ENCODE measurements at places on chromosomes 16 and 17.
A peak's percentile ranks its signal among the peaks of the same experiment; 100 is the strongest.

GRCh38 chr17:34930283-34930682, 31.0 kb downstream of the CCT6B start:
- no peak for DNase-seq

DNA sequence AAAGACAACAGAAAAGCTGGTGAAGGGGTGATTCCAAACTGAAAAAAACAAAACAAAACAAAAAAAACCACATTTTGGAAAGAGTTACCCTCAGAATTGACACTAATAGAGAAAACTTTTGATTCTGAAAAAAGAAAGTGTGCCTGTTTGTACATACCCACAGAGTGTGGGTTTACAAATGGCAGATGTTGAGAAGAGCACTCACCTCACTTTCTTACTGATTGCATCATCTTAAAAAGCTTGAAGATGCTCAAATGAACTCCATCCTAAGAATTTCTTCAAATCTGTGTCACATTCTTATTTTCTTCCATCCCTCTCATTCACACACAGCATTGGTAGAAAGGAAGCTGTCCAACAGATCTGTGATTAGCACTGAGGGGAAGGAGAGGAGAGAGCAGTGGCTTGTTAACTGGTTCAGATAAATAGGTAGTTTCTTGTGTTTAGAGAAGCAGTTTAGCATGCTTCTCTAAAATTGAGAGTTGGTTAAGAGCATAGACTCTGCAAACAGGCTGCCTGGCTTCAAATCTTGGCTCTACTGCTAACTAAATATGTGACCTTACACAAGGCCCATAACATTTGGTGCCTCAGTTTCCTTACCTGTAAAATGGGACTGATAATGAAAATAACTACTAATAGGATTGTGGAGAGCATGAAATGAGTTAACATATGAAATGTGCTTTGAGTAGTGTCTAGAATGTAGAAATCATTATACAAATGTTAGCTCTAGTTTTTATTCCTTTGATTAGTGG, 6.9 kb downstream of the GNAO1 start:
- no peak for DNase-seq

GRCh38 chr16:85393674-85394451, 219.3 kb upstream of the GSE1 start:
- DNase-seq: peak; percentile 93

- peak; percentile 56 for DNase-seq
These were observed 979 bp downstream of the ABHD15 start for GRCh38 chr17:29565643-29566472.

DNA sequence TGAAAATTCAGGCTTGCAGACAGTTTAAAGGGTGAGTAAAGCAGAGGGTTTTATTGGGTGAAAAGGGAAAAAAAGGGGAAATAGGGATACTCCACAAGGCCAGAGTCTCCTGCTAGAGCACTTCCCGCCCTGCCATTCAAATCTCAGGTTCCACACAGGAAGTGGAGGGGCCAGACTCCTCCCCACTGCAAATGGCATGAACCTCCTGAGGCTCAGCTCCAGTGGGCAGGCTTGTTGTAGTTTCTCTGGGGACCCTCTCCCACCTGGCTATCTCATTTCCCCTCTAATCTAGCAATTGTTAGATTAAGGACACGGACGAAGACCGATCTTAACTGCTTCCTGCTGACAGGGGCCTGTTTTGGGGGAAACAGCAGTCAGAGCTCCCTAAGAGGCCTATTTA, 43.4 kb downstream of the TAOK1 start:
- DNase-seq: peak; percentile 59

DNA sequence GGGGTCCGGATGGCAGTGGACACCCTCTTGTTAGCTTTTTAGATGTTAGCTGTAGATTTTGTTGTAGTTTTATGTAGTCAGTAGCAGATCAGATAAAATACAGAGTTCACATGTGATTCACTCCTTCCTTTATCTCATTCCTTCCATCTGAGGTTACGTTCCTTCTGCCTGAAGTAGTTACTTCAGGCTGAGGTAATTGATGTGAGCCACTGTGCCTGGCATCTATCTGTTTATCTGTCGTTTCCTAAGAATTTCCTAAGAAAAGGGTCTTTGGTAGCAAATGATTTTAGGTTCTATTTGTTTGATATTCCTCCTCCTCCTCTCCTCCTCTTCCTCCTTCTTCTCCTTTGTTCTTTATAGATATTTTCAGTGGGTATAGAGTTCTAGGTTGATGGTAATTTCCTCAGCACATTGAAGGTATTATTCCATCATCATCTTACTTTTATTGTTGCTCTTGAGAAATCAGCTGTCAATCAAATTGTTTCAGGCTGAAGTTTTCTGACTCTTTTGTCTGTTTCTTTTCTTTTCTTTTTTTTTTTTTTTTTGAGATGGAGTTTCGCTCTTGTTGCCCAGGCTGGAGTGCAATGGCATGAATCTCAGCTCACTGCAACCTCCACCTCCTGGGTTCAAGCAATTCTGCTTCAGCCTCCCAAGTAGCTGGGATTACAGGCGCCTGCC, 29.6 kb upstream of the FBXO47 start:
- no peak for DNase-seq

- DNase-seq: no peak
These were observed 20.8 kb upstream of the MYO15B start for GRCh38 chr17:75566834-75567233.

DNA sequence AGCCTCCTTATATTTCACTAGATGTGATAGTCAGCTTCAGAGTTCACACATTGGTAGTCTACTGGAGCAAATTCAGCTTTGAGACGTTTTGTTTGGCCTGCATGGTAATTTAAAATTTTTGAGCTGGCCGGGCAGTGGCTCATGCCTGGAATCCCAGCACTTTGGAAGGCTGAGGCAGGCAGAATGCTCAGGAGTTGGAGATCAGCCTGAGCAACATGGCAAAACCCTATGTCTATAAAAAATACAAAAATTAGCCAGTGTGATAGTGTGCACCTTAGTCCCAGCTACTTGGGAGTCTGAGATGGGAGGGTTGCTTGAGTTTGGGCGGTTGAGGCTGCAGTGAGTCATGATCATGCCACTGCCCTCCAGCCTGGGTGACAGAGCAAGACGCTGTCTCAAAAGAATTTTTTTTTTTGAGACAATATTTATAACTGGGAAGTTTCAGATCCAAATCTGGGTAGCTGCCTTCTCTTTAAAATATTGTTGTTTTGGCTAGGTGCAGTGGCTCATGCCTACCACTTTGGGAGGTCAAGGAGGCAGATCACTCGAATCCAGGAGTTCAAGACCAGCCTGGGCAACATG, 4.8 kb upstream of the BLMH start:
- no peak for DNase-seq

DNA sequence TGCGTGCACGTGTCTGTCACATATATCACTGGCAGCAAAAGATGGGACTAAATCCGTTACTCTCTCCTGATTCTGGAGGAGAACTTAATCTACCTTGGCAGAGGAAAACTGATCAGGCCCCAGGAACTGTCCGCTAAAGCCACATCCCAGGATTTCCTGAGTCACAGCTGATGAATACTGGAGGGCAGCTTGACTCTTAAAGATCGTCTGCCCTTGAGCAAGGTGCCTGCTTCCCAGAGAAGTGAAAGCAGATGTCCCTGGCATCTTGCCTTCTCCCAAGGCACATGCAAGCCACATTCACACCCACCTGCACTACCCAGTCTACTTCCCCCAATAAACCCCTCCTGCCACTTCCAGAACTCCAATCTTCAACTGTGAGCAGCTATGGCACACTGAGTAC, 99.8 kb downstream of the CPPED1 start:
- no peak for DNase-seq

DNA sequence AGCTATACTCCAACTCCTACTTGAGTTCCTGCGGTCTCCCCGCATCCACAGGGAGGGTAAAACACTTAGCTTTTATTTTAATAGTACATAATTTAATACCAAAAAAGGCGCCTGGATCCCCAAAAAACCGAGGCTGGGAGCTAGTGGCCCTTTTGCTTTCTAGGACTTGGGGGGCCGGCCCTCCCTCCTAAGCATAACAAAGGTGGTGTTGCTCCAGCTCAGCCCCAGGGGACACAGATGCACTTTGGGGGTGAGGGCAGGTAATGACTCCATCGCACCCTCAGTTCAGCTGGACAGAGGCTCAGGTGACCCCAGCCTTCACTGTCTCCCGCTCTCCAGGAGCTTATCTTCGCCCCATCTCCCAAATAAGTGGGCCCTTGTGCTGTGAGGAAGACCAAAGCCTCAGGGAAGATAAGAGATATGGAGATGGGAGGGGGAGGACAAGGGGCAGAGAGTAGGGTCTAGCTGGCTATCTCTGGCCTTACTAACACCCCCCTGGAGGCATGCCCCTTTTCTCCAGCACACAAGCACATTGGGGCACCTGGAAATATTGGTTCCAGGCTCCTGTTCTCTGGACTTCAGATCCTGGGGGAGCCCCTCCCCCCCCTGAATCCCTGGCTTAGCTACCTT, 2.8 kb upstream of the NHERF1 start:
- DNase-seq: no peak

DNA sequence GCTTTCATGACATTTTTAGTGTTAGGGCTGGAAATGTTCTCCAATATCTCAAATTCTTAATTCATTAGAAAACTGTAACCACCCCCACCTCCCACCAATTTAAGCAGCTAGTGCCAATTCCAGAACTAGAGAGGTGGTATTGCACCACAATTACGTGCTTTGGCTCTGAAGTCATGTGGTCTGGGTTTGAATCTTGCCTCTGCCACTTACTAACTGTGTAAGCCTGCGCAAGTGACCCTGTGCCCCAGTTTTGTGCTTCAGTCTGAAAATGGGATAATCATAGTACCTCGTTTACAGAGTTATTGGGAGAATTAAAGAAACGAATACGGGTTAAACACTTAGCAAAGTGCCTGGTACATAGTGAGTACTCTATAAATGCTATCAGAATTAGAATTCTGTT, 14.2 kb upstream of the MPHOSPH6 start:
- DNase-seq: no peak

GRCh38 chr16:79155904-79156303, 444.6 kb downstream of the MAF start:
- no peak for DNase-seq

GRCh38 chr16:86772671-86773353, 194.5 kb downstream of the FOXL1 start:
- DNase-seq: no peak

DNA sequence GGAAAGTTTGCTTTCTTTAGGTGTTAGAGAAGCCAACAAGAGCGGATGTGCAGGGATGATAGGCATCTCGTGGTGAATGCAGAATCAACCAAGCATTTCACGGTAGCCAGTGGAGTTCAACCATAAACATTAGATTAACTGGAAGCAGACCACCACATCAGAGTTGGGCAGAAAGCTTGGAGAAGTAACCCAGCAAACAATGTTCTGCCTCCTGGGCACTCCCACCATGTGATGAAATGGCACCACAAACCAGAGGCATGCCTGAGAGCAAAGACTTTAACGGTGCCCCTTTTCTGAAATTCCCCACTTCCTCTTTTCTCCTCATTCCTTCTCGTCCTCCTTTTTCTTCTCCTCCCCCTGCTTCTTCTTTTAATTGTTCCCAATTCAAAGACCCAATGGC, 193.5 kb upstream of the ANKFN1 start:
- DNase-seq: no peak

DNA sequence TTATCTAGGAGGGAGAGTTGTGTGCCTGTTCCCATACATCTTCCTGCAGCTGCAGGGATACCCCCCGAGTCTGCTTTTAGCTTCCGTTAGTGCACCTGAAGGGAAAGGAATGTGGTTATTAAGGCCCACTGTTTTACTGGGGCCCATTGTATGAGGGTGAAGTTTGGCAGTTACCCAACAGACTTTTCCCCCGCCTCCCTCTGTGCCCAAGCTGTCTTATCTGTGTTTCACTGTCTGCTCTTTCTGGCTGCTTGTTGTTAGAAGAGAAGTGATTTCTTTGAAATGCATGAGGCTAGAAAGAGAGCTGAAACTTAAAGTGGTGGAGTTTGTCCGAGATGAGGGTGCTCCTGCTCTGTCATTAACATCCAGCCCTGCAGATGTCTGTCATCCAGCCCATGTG, 7.4 kb upstream of the OR1A2 start:
- no peak for DNase-seq

GRCh38 chr17:54891176-54891821, 9.4 kb upstream of the TOM1L1 start:
- DNase-seq: peak; percentile 78

GRCh38 chr16:48299471-48299870, 52.1 kb upstream of the ABCC11 start:
- DNase-seq: no peak

DNA sequence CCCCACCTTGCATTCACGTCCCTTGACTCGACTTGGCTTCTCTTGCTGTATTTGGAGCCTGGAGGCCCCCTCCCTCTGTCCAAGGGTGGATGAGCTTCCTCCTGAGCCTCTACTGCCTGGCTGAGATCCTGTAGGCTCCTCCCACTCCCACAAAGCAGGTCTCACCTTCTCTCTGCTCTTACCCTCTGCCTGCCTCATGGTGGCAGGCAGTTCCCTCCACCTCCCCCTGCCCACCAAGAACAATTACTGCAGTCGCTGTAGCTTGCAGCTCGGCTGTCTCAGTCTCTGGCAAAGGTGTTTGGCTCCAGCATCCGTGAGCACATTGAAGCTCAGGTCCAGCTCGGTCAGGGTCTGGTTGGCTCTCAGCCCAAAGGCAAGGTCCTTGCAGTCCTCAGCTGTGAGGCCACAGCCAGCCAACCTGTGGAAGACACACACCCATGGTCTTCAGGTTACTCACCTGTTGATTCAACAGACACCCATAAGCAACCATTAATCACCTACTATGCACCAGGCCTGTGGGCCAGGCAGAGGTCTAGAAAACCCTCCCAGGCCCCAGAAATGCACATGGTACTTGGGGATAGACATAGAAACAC, 42.6 kb downstream of the NLRP1 start:
- DNase-seq: no peak

GRCh38 chr17:1035546-1036170, 38.7 kb downstream of the TIMM22 start:
- DNase-seq: peak; percentile 69

DNA sequence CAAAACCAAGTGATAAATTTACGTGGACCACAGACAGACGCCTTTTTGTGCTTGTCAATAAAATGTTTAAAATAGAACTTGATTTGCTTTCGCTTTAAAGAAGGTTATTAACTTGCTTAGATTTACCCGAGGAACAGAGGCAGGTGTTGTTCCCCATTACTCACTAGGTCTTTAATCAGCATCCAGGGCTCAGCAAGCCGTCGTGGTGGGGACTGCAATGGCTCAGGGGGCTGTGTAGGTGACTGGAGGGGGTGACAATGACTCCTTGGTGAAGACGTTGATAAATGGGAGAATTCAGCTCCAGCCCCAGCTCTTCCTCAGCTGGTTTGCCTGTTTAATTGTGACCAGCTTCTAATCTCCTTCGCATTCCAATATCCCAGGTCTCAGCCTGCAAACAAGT, 231.4 kb downstream of the TMEM114 start:
- no peak for DNase-seq

GRCh38 chr17:34366529-34367107, 3.6 kb upstream of the CCL1 start:
- DNase-seq: peak; percentile 12

- DNase-seq: no peak
These were observed 7.0 kb upstream of the MAF start for GRCh38 chr16:79607587-79607986.

GRCh38 chr17:77884019-77884418, 74.5 kb upstream of the TNRC6C start:
- DNase-seq: no peak

DNA sequence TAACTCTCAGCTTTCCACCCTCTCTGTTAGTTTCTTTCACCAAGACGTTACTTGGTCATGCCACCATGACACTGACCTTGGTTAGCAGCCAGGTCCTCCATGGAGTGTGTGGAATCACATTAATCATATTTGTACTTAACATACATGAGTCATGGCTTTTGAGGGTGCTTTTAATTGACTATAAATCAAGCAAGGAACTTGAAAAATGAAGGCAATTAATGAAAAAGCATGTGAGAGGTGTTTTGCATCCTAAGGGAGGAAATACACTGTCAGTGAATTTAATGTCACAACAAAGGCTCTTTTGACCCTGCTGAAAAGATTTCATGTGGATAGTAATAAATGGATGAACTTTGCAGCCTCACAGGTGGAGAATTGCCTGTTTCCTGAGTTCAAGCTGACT, 240.7 kb downstream of the CDH13 start:
- DNase-seq: no peak
